A549 treated with Mapracorat at 1 μM for 4 hours (cell line): ENCODE measurements at places on chromosomes 2 and 18. TPM values are rescaled to one million over a fixed set of nuclear protein-coding genes. Genes with fewer than 3 reads are reported as not detected.

FBLN7 gene
- total RNA-seq = 0.13 to 0.73 TPM (median 0.58 TPM) in 5 replicates

C2orf92 gene
- 0.55 to 1.2 TPM (median 0.66 TPM) in 5 replicates for total RNA-seq

PLEKHM3 gene
- 2.1 to 3.3 TPM (median 2.3 TPM) in 5 replicates for total RNA-seq

CDH20 gene
- total RNA-seq = not detected in 5 replicates

TMEM178A gene
- 0.12 to 0.27 TPM (median 0.18 TPM) in 4 of 5 replicates, not detected in the other for total RNA-seq

NCKAP5 gene
- total RNA-seq = 0.68 to 1.1 TPM (median 0.90 TPM) in 5 replicates

MROH2A gene
- 0.12 to 0.26 TPM (median 0.18 TPM) in 4 of 5 replicates, not detected in the other for total RNA-seq

SP100 gene
- total RNA-seq = 23.5 to 30.4 TPM (median 27.5 TPM) in 5 replicates

PIK3C3 gene
- 15.6 to 21.2 TPM (median 19.6 TPM) in 5 replicates for total RNA-seq

CD8B gene
- total RNA-seq = not detected in 5 replicates

MEP1B gene
- 0.05 TPM in 1 of 5 replicates, not detected in the others for total RNA-seq

ZSCAN30 gene
- total RNA-seq = 0.47 to 1.6 TPM (median 0.57 TPM) in 5 replicates

TMEM247 gene
- total RNA-seq = not detected in 5 replicates

PROKR1 gene
- total RNA-seq = not detected in 5 replicates

STPG4 gene
- not detected in 5 replicates for total RNA-seq

TUBA4B gene
- 0.13 to 0.28 TPM (median 0.18 TPM) in 4 of 5 replicates, not detected in the other for total RNA-seq

NETO1 gene
- total RNA-seq = not detected in 5 replicates

OTOS gene
- total RNA-seq = not detected in 5 replicates

SCN7A gene
- not detected in 5 replicates for total RNA-seq

USP37 gene
- total RNA-seq = 4.3 to 6.4 TPM (median 4.9 TPM) in 5 replicates

FBXO48 gene
- 0.39 to 0.61 TPM (median 0.55 TPM) in 5 replicates for total RNA-seq

EFHD1 gene
- 4.0 to 5.0 TPM (median 4.2 TPM) in 5 replicates for total RNA-seq
